ENCODE measurements at places on chromosomes 6 and 20. TPM values are rescaled to one million over a fixed set of nuclear protein-coding genes. Genes with fewer than 3 reads are reported as not detected.

The BPIFB1 gene
- not detected for total RNA-seq

The RAD21L1 gene
- 0.59 TPM for total RNA-seq

The TENT5A gene
- total RNA-seq = 91.7 TPM

The MUCL3 gene
- not detected for total RNA-seq

The PHF3 gene
- total RNA-seq = 52.0 TPM

The C20orf204 gene
- total RNA-seq = 0.88 TPM

The PACRG gene
- total RNA-seq = not detected

The SPATS1 gene
- total RNA-seq = not detected

The TINAG gene
- total RNA-seq = not detected

The PPP2R5D gene
- 33.6 TPM for total RNA-seq

The DYNLT2 gene
- total RNA-seq = 0.83 TPM

The CYP24A1 gene
- not detected for total RNA-seq

The COL20A1 gene
- total RNA-seq = 0.05 TPM

The CST2 gene
- not detected for total RNA-seq

The DACT2 gene
- not detected for total RNA-seq

The TFEB gene
- total RNA-seq = 5.3 TPM

The TBX18 gene
- total RNA-seq = 3.6 TPM

Measured in smooth muscle cell of the umbilical artery (primary cell).